ENCODE measurements at places on chromosomes 2 and 18.
A peak's percentile ranks its signal among the peaks of the same experiment; 100 is the strongest.

GRCh38 chr2:29844713-29845326 lies 76.6 kb downstream of the ALK start:
- DNase-seq: no peak

DNA sequence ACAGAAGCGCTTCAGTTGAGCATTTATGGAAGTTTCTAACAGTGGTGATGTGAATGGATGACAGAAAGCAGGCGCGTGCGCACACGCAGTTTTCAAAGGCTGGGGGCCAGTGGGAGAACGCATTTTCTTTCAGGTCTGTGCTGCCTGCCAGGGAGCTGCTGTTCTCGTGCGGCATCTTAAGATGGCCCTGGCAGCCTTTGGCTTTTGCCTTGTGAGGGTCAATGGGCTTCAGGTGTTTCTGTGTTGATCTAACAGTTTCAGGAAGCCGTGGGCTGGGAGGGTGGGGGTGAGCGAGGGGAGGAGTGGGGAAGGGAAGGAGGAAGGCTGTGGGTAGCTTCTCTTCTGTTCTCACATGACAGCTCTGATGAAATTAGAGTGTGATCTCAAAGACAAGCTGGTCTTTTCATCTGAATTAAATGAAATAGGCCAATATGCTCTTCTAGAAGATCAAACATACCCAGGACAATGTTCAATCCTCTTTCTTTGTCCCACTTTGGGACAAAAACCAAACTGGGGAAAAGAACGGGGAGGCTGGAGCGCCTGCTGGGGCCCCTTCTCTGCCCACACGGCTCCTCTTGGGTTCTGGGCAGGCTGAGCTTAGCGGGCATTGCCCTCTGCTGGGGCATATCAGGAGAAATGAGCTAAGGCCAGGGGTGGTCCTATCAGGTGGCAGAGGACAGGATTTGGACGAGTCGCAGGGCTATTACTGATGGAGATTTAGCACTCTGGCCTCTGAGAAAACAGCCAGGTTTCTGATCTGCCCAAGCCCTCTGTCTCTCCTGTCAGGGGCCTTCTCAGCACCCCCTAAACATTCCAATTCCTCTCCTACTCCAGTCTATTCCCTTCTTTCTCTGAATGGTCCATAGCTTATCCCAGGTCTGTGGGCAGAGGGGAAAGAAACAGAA lies 126.2 kb upstream of the LGALSL start:
- DNase-seq: peak; percentile 27

GRCh38 chr2:172813314-172813888 lies 77.8 kb downstream of the RAPGEF4 start:
- DNase-seq: no peak

GRCh38 chr2:104539649-104540048 lies 314.3 kb upstream of the POU3F3 start:
- DNase-seq: no peak

DNA sequence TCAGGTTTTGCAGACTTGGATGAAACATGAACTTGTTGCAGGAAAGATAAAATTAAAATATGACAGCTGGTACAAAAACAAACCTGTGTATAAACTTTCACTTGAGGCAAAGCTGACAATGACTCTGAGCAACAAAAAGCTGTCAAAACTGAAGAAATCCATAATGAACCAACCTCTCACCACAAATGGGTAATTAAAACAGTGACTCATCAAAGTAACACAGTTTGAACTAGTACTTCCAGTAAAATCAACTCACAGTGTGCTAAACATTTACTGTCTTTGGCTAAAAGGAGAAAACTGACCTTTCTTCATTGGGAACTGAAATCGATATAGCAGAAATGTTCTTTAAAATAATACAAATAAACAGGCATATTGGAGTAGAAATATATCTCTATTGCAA lies 209.7 kb downstream of the WDPCP start:
- DNase-seq: no peak

GRCh38 chr2:105526000-105526925 lies 127.4 kb upstream of the FHL2 start:
- DNase-seq: no peak

GRCh38 chr2:104977958-104978357 lies 59.9 kb upstream of the MRPS9 start:
- DNase-seq: no peak

GRCh38 chr2:175630280-175631244 lies 371.5 kb downstream of the LNPK start:
- DNase-seq: no peak

DNA sequence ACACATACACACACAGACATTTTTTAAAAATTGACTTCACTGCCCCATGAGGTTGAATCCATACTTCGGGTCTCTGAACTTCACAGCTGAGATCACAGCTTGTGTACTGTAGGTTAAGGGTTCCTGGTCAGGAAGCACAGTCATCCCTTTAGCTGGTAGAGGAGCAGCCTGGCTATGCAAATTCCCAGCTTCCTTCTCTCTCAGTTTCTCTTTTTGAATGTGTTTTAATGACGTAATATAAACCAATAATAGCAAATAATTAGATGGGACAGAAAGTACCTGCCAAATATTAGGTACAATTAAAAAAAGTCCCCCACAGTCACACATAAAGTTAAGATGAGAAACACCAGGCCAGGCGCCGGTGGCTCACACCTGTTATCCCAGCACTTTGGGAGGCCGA lies 178.7 kb downstream of the ZNF385B start:
- no peak for DNase-seq

- DNase-seq: no peak
Observed at GRCh38 chr2:40161986-40162385, 289.9 kb downstream of the SLC8A1 start.

GRCh38 chr2:173008786-173009185 lies 66.9 kb upstream of the MAP3K20 start:
- no peak for DNase-seq

DNA sequence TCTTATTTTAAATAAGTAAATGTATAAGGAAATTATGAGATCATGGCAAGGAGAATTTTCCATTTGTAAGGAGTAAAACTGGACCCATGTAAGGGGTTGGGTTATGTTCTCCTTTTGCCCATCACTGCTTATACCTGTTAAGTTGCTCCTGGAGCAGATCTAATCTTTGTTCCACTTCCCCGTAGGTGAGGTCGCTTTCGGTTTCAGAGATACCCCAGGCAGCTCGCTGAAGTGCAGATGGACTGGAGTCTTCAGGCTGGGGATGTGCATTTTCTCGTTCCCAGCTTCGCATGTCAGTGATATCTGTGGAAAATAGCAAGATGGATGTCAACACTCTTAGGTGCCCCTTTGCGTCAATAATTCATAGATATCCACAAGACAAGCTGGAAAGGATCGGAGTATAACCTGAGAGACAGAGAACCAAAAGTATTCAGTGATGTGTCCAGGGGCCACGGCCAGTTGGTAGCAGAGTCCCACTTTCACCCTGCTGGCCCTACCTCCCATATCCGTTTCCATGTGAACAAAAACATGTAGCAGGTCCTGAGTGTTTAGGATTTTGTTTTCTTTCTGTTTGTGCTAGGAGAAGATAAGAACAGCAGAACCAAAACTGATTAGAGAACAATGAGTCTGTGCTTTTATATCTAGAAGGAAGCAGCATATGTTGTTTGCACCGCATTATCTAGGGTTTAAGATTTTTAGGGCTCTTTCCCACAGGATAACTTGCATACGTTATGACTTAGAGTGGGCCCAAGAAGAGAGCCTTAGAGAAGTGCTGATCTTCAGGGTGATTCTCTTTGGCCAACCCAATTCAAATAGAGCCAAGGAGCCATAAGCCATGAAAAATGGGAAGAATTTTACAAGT lies 36.0 kb downstream of the GCA start:
- DNase-seq: no peak

DNA sequence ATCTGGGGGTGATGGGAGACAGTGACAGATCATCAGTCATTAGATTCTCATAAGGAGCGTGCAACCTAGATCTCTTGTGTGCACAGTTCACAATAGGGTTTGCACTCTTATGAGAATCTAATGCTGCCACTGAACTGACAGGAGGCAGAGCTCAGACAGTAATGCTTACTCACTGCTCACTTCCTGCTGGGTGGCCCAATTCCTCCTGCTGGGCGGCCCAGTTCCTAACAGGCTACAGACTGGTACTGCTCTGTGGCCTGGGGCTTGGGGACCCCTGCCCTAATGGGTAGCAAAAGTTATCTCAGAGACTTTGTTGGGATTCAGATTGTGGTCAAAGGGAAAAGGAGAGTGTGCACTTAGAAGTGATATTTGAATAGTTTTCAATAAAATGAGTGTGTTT lies 840.1 kb upstream of the ID2 start:
- no peak for DNase-seq

- DNase-seq: no peak
Observed at GRCh38 chr2:42923580-42924417, 131.4 kb upstream of the HAAO start.

DNA sequence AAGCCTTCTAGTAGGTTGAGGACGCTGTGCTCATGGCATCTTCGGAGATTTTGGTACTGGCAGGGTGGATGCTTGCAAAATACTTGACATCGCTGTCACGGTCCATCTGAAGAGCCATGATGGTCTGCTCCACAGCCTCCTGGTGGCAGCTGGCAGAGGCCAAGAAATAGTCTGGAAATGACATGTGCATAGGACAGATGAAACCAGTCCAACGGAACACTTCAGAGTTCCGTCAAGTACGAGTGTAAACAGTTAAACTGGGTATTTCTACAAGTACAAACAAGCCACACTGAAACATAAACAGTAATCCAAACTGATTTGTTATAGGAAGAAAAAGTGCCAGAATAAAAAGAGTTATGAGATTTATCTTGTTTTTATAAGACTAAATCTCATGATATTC lies 66.6 kb downstream of the PPP4R1 start:
- no peak for DNase-seq

DNA sequence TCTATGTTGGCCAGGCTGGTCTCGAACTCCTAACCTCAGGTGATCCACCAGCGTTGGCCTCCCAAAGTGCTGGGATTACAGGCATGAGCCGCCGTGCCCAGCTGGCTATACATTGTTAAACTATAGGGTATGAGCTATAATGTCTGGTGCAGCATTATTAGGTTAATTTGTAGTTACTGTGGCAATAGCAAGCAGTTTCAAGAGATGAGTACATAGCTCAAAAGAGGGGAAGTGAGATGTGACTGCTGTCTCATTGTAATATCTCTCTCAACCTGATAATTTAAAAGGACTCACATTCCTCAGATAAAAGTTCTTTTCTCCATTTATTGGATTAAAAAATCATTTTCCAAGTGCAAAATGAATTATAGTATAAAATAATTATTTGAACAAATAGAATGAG lies 116.4 kb downstream of the INO80D start:
- DNase-seq: no peak

GRCh38 chr2:45864121-45864520 lies 212.6 kb downstream of the PRKCE start:
- DNase-seq: no peak

GRCh38 chr18:63368611-63369010 lies 1.6 kb upstream of the KDSR start:
- no peak for DNase-seq

DNA sequence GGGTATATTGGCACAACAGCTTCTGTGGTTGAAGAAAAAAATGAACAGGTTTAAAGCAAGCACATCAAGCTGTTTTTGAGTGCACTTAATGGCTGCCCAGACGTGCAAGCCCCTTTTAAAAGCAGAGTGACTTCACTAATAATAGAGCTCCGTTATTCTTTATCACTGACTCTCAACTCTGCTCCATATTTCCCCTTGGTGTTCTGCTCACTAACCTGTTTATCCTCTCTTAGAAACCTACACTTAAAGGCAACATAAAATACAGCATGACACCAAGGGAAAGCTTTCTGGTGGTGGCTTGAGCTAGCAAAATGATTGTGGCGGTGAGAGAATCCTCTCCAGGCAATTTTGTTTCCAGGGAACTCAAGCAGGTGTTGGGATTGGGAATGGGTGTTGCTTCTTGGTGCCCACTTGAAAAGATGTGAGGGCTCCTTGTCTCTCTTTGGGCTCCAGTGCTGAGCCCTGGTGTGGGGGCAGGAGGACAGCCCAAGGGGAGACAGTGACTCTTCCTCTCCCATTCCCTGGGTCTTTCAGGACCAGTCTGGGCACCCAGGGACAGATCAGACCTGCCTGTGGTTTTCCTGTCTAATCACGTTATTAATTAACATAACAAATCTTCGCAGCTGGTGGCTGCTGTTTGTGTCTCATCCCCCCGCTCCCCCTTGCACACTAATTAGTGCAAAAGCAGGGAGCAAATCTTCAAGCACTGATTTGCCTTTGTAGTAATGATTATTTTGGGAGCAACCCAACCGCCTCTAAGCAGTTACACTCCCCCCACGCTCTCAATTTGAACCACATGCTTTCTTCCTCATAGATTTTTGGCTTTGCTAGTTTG lies 289.4 kb upstream of the CXCR4 start:
- DNase-seq: no peak

- no peak for DNase-seq
Observed at GRCh38 chr2:88603146-88603545, 24.1 kb downstream of the EIF2AK3 start.

Data from stimulated activated CD8-positive, alpha-beta memory T cell treated with anti-CD3 and anti-CD28 coated beads, Interleukin-12 subunit alpha, Interleukin-12 subunit beta, amount 100 ng/mL, for 4 hours (primary cell).